ENCODE measurements at places on chromosomes 11 and 22. TPM values are rescaled to one million over a fixed set of nuclear protein-coding genes. Genes with fewer than 3 reads are reported as not detected.

DNA sequence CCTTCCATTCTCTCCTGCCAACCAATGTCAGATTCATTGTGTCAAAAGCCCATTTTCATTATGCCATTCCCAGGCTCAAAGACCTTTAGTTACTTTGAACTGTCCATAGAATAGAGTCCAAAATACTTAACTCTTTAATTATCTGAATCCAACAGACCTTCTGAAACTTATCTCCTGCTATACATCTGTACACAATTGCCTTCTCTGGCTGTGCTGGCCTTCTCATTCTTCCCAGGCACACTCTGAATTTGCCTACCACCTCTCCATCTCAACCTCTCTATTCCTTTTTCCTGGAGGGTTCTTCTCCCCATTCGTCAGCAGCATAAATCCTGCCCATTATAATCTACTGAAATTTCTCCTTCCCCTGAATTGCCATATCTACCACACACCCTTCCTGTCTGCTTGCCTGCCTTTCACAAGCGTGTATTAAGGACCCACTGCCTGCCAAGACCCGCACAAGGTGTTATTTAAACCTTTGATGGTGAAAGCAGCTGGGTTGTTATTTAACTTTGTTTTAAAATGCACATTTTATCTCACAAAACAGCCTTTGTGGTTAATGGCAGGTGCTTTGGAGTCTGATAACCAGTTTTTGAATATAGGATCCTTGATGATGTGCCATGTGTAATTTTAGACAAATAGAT, 125.9 kb downstream of the CCDC81 start:
- H3K27ac ChIP-seq = no peak overlapping the region
- H3K27me3 ChIP-seq = no peaks in the 10 kb centered on the region
- DNase-seq = no peak
- no peak overlapping the region for H3K4me3 ChIP-seq
- no peaks in the 10 kb centered on the region for H3K36me3 ChIP-seq
- H3K4me1 ChIP-seq = peaks cover 10% of the 10 kb centered on the region

The TMPRSS4 gene
- total RNA-seq = not detected

DNA sequence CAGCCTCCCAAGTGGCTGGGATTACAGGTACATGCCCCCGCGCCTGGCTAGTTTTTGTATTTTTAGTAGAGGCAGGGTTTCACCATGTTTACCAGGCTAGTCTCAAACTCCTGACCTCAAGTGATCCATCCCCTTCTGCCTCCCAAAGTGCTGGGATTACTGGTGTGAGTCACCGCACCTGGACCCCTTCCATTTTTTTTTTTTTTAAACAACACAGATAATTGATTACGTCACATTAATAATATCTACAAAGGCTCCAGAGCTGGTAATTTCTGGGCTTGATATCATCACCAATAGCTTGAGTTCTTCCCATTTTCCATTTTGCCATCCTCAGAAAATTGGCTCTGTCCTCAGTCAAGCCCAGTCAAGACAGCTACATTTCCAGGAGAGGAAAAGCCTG, 7.2 kb downstream of the TTLL1 start:
- H3K36me3 ChIP-seq = no peaks in the 10 kb centered on the region
- H3K4me3 ChIP-seq = no peak overlapping the region
- peak; percentile 19 for DNase-seq
- H3K27me3 ChIP-seq = no peaks in the 10 kb centered on the region
- H3K4me1 ChIP-seq = no peaks in the 10 kb centered on the region
- no peak overlapping the region for H3K27ac ChIP-seq

DNA sequence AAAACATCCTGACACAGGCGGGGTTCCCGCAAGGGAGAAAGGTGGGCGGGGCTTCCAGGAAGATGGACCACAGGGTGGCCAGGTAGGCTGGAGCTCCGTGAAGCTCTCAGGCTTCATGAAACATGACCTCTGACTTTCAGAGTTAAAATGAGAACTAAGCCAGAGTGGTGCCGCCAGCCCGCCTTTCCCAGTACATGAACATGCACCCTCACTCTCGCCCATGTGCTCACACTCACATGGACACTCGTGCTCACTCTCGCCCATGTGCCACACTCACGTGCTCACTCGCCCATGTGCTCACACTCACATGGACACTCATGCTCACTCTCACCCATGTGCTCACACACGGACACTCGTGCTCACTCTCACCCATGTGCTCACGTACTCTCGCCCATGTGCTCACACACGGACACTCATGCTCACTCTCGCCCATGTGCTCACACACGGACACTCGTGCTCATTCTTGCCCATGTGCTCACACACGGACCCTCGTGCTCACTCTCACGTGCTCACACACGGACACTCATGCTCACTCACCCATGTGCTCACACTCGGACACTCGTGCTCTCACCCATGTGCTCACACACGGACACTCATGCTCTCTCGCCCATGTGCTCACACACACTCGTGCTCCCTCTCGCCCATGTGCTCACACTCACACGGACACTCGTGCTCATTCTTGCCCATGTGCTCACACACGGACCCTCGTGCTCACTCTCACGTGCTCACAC, 10.0 kb downstream of the RNH1 start:
- no peaks in the 10 kb centered on the region for H3K27me3 ChIP-seq
- no peak overlapping the region for H3K27ac ChIP-seq
- no peak overlapping the region for H3K4me3 ChIP-seq
- no peaks in the 10 kb centered on the region for H3K4me1 ChIP-seq
